SHP77 (cell line): ENCODE measurements at places on chromosomes 4 and X.

GRCh38 chr4:119604266-119604665 is 24.3 kb downstream of the PDE5A start:
- no peak for DNase-seq

- no peak for DNase-seq
These were observed 169.8 kb upstream of the JADE1 start for GRCh38 chr4:128639541-128640270.

GRCh38 chrX:47629419-47630200 is at the start of gene CFP:
Gene CFP, minus strand, starts transcription at chrX:47629930. Its CDS starts 86 bp downstream, at chrX:47629844.
- no peak for DNase-seq

DNA sequence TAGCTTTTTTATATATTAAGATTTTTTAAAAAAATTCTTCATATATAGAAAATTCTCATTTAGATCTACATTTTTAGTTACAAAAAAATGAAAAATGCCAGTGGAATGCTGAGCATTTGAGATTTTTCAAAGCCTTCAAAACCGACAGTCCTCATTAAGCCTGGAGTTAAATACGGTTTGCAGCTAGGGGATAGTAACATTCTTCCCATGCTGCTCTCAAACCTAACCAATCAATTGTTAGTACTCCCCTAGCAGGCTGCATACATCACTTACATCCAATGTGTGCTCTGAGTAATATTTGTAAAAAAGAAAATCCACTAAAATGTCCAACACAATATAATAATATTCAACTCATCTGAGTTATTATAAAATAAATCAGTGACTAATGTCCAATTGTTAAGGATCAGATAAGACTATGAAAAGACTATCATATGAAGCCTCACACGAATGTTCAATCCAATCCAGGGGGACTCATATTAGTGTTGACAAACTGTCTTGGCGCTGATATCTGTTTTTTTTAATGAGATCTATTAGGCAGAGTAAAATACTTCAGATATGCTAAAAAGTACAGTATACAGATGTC is 227.6 kb upstream of the MAB21L2 start:
- no peak for DNase-seq

DNA sequence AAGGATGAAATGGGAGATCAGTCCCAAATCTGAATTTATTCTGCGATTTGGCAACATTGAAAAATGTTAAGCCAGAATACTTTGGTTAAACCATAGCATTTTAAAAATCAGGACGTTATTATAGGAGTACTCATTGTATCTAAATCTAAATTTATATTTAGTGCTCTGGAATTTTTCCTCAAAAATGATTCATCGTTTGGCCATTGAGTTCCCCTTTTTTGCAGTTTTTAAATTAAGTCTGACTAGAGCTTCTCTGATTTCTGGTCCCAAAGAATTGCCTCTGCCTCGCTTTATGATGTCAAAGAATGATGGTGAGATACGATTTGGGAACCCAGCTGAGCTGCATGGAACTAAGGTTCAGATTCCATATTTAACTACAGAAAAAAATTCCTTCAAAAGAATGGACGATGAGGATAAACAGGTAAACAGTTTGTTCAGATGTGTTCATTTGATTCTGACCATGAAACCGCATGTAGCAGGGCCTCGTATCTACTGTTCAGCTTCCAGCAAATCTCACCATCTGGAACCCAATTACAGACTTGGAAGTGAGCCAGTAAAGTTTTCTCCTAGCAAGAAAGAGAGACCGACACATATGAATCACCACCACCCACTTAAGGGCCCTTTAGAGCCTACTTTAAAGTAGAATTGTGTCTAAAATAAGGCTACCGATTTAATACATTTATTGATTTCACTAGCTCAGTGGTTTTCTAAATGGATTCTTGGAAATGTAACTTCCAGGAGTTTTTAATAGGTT is 75.6 kb downstream of the REPS2 start:
- DNase-seq = no peak

DNA sequence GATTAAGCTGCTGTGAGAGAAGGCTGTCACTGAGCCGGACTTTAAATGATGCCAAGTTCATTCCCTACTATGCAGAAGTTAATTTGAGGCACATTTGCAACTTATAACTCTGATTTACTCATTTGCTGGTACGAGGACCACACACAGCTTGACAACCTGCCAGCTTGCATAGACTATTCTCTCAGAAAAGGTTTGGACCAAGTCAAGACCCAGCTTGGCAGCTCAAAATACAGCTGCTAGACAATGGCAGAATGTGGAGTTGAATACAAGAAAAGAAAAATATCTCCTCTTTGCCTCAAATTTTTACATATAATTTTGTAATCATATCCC is 338.9 kb downstream of the DHX15 start:
- no peak for DNase-seq

GRCh38 chr4:15139599-15139998 is 137.3 kb downstream of the CPEB2 start:
- no peak for DNase-seq

GRCh38 chr4:188551156-188551555 is 411.9 kb downstream of the TRIML1 start:
- no peak for DNase-seq

GRCh38 chr4:161360982-161361381 is 802.8 kb downstream of the FSTL5 start:
- DNase-seq = no peak

DNA sequence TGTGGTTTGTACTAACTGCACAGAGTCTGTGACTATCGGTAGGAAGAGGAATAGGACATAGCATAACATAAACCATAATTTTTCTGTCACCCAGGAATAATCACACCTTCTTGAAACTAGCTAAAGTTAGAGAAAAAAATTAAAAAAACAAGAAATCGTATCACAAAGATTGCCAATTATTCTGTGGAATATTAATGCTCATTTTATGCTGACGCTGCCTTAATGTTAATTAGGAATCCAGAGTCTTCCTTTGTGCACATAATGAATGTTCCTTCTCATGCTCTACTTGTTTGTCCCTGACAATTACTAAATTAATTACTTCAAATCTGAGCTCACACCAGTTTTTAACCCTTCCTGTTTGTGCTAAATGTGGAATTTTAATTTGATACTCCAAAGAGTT is 772.7 kb upstream of the EPHA5 start:
- DNase-seq = no peak

- no peak for DNase-seq
These were observed 7.9 kb downstream of the TBX22 start for GRCh38 chrX:80022363-80023031.

- no peak for DNase-seq
These were observed 943.1 kb downstream of the ARAP2 start for GRCh38 chr4:35300996-35301774.

- no peak for DNase-seq
These were observed 171.9 kb downstream of the NDST4 start for GRCh38 chr4:114941503-114941902.

- no peak for DNase-seq
These were observed 1702.3 kb downstream of the STIM2 start for GRCh38 chr4:28562913-28563312.

- no peak for DNase-seq
These were observed 802 bp downstream of the ADGRG2 start for GRCh38 chrX:19121466-19121865.

- DNase-seq = no peak
These were observed 37.5 kb upstream of the FHDC1 start for GRCh38 chr4:152898606-152899005.

GRCh38 chrX:86121916-86122315 is 26.3 kb upstream of the DACH2 start:
- no peak for DNase-seq

- no peak for DNase-seq
These were observed 808.7 kb downstream of the CENPC start for GRCh38 chr4:66736606-66737005.

GRCh38 chr4:38243388-38244053 is 283.3 kb downstream of the PTTG2 start:
- no peak for DNase-seq

DNA sequence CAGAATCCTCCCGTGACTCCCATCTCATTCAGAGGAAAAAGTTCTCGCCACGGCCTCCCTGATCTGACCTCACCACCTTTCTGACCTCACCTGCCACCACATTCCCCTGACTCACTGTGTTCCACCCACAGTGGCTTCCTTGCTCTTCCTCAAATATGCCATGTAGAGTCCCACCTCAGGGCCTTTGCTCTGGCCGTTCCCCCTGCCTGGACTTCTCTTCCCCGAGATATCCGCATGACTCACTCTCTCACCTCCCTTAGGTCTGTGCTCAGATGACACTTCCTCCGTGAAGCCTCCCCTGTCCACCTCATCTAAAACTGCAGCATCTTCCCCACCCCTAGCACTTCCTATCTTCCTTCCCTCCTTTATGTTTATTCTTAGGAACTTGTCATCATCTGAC is 7.2 kb upstream of the TSPYL2 start:
- no peak for DNase-seq

DNA sequence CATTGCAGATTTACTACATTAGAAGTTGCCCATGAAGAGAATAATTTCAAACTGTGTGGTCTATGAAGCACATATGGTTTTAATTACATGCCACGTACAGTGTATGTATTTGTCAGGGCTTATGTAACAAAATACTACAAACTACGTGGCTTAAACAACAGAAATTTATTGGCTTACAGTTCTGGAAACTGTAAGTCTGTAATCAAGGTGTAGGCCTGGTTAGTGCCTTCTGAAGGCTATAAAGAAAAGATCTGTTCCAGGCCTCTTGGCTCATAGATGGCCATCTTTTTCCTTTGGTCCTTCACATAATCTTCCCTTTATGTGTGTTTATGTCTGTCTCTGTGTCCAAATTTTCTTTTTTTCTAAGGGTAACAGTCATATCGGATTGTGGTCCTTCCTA is 1160.2 kb downstream of the FAM133A start:
- no peak for DNase-seq

GRCh38 chr4:83172371-83172770 is 57.8 kb upstream of the PLAC8 start:
- DNase-seq = no peak

DNA sequence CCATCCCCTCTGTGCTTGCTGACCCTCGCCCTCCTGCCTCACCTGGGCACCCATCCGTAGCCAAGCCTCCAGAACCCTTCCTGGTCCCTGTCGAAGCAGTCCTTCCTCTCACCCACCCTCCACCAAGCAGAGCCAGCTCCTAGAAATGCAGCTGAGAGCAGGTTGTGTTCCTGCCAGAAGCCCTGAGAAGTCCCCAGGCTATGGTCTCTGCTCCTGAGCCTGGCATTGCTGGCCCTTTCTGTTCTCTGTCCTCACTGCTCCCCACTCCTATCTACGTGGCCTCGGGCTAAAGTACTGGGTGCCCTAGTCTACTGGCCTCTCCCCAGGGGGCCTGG is 2.1 kb upstream of the CPZ start:
- no peak for DNase-seq

- no peak for DNase-seq
These were observed 127.3 kb upstream of the CPEB2 start for GRCh38 chr4:14874990-14875389.

GRCh38 chrX:108114541-108114940 is 23.0 kb downstream of the ATG4A start:
- DNase-seq = no peak

DNA sequence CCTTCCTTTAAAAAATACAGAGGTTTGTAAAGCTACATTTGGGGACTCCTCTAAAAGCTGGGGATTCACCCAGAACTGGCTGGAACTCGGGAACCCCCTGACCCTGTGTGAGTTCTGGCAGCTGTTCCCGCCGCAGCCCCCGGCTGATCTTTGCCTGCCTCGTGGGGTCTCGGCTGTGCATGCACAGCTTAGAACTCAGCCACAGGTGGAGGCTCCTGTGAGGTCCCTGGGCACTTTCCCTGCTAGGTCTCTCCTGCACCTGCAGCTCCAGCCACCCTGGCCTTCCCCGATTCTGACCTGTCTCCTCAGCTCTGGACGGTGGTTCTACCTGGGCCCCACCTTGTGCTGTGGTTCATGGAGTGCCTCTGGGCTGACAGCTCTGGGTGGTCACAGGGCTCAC is 48.6 kb upstream of the HGFAC start:
- no peak for DNase-seq

GRCh38 chr4:156018383-156018782 is 64.7 kb upstream of the CTSO start:
- DNase-seq = no peak

GRCh38 chrX:69297506-69297905 is 132.3 kb upstream of the PJA1 start:
- DNase-seq = no peak

DNA sequence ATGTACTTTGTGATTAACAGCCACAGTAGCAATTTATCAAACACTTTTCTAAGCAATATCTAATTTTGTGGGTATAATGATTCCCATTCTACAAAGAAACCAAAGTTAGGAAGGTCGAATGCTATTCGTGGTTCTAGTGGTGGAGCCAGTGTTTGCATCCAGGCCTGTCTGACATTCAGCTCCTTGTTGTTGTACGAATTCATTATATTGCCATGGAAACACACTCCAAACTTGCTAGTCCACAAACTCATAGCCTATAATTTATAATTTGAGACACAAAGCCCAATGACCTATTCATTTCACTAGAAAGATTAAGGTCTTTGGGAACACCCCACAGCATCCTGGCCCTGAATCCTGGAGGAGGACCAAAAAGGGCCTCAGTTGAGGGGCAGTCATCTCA is 52.0 kb upstream of the FRAS1 start:
- DNase-seq = no peak

GRCh38 chrX:24899391-24899790 is 116.4 kb downstream of the ARX start:
- no peak for DNase-seq

- no peak for DNase-seq
These were observed 1088.8 kb downstream of the ADGRL3 start for GRCh38 chr4:62288808-62289541.

DNA sequence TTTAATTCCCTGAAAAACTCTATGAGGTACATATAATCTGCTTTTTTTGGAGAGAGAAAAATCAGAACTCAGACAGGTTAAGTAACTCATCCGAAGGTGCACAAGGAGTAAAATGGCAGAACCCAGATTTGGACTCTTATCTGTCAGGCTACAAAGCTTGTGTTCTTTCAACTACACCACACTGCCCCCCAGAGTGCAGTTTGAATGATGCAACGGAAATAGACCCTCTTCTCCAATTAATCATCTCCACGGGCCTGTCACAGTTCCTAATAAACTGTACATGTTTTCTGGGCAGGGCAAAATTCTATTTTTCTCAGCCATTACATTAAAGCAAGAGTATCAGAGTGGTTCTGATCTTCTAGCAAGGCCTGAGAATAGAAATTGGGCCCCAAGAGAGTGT is 35.3 kb upstream of the DCX start:
- peak; percentile 26 for DNase-seq

DNA sequence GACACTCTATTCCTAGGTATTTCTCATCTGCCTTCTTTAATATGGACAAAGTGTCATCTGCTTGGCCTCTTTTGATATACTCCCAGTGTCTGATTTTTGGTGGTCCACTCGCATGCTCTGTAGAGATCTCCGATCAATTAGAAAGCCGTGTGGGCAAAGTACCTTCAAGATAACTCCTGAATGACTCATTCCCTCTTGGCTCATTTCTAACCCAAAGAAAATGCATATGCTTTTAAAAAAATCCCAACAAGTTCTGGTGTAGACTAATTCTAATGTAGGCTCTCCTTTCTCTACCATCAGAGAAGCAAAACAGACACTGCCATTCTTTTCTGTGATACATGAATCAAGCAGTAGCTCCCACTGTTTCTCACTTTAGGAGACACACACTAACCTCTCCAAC is 714.9 kb upstream of the ADGRL3 start:
- DNase-seq = no peak
